ENCODE measurements at places on chromosomes 2 and 18. TPM values are rescaled to one million over a fixed set of nuclear protein-coding genes. Genes with fewer than 3 reads are reported as not detected.

RBKS gene
- total RNA-seq, result 5.4 TPM

PJVK gene
- total RNA-seq, result 1.8 TPM

DNA sequence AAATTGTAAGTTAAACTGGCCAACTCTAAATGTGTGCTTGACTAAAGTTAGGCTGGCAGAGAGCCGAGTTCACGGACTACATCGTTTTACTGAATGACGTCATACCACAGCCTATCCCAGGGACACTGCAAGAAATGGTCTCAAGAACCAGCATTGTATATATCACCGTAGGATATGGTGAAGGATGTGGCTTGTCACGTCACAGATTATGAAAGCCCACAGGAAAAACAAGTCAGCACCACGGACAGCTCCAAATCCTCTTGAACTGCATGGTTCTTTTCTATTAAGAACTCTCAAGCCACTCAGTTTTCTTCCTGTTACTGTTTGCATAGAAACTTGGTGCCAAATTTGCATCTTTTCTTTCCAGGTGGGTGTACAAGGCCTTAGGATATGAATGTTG is 85.1 kb upstream of the ACAA2 start:
- no peak for DNase-seq

DNA sequence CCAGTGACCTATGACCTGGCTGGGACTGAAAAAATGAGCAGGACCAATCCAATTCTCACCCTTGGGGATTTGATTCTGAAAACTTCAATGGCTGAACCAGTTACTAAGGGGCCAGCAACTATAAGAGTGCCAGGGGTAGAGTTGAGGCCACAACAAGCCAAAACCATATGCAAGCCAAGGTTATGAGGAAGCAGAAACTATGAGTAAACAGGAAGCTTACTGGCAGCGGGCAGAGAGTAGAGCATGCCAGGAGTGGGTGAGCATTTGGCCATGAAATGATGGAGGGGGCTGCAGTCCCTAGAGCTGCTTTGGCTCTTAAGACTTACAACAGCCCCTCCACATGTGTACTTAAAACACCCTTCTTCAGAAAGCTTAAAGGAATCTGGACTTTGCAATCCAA is 82.4 kb downstream of the RBMS1 start:
- DNase-seq, result no peak

DNA sequence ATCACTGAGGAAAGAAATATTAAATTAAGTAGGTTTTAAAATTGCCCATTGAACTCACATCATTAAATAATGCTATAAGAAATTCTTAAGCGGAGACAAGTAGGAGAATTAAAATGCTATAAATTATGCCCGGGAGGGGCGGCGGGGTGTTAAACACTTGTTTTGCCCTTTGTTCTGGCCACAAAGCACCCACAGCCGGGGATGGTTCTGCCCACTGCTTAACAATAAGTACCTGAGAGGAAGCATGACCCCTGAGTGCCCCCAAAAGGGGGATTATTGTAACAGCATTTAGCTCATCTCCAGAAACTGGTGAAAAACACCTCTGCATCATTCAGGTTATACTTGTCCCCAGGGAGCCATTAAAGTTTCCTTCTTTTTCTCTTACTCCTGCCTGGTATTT is 332.7 kb upstream of the POU3F3 start:
- DNase-seq, result no peak

- no peak for DNase-seq
These were observed 731.4 kb upstream of the CHAC2 start for GRCh38 chr2:53036196-53036595.

DNA sequence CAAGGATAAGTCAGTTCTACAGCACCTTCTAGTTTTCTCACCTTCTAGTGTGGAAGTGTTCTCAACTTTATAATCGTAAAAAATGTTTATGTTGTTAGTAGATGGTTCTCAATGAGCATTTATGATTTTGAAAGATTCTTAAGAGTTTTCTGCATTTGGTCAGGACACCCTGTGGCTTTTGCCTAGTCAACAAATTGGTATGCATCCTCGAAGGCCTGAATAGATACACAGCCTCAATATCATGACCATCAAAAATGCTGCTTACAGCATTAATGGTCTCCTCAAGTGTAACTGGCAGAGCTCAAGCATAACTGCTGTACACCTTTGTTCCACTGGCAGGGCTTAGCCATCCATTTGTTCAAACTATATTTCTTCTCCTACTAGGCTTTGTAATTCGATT is 96.7 kb downstream of the CRACDL start:
- no peak for DNase-seq

- peak; percentile 60 for DNase-seq
These were observed 659 bp downstream of the CHMP1B start for GRCh38 chr18:11851806-11852337.

All from gastrocnemius medialis (tissue), 4 donors.